Fibroblast of villous mesenchyme (primary cell): ENCODE measurements at places on chromosomes 6 and 20. TPM values are rescaled to one million over a fixed set of nuclear protein-coding genes. Genes with fewer than 3 reads are reported as not detected.
A peak's percentile ranks its signal among the peaks of the same experiment; 100 is the strongest.

- DNase-seq, result no peak
Measured at GRCh38 chr6:10555625-10556309, 34.6 kb downstream of the GCNT2 start.

GRCh38 chr6:65996096-65996495 lies 289.1 kb upstream of the EYS start:
- no peak for DNase-seq

DNA sequence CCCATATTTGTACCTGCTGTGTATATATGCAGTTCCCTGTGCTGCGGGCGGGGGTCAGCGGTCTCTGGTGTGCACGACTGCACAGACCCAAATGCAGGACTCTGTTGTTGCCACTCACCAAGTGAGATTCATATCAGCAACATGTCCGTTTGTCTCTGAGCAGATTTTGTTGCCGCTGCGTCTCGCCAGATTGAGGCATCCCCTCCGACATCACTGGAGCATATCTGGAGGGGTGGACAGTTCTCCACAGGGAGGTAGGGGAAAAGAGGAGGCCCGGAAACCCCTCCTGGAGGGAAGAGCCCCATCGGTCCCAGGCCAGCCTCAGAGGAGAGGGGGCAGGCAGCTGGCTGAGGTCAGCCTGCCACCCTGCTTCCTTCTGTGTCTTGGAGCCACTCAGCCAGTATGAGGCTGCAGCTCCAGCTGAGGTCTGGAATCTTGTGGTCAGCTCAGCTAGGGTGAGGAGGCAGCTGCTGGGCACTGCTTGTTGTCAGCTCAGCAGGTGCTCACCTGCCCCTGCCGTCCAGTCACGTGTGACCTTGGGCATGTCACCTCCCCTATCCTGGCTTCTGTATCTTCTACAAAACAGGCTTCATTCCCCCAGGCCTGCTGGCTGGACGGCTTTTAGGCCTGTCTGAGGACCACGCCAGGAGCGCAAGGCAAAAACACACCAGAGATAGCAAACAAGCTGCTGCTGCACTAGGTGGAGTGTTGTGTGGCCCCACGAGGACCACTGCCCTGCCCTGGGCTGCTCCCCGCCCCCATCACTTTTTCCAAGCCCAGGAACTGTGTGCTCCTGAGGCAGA lies 47.1 kb downstream of the HNF4A start:
- DNase-seq, result no peak

GRCh38 chr6:27753668-27754407 lies 158.4 kb downstream of the OR2B2 start:
- DNase-seq, result peak; percentile 78

GRCh38 chr6:134534708-134535149 lies 216.8 kb upstream of the SGK1 start:
- DNase-seq, result no peak

TRIM40 gene
- not detected in 2 replicates for total RNA-seq

DNA sequence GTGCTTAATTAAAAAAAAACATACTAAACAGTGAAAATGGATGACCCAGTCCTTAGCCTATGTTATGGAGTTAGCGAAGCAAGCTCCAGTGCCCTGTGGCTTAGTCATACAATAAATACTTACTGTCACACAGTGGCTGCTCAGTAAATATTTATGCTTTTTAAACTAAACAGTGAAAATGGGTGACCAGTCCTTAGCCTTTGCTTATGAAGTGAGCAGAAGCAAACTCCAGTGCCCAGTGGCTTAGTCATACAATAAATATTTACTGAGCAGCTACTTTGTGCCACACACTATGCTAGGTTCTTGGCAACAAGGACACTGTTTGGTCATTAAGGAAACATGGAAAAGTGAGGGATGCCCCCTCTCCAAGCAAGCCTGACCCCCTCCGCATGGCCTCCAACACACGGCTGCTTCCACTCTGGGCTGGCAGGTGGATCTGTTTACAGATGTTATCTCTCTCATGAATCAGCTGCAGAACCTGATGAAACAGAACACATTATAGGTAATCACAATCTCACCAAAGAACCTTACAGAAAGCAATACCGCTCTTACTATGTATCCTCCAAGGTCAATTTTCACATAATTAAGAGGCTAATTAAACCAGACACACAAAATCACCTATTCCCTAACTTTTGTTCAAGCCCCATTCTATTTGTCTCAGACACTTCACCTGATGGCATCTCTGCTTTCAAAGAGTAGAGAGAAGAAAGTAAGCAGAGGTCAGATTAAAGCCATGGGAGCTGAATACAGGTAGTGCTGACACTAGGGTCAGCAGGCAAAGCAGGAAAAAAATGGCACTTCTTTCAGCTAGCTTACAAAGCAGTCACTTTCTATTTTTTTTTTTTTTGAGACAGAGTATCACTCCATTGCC lies 27.3 kb downstream of the CDK5RAP1 start:
- peak; percentile 89 for DNase-seq

- peak; percentile 31 for DNase-seq
Measured at GRCh38 chr6:56570413-56571359, 72.0 kb downstream of the DST start.

ID4 gene
- 2.2 and 4.2 TPM in 2 replicates for total RNA-seq

GRCh38 chr20:20992686-20993360 lies 113.3 kb downstream of the LINC00237 start:
- no peak for DNase-seq

PTCRA gene
- total RNA-seq, result not detected in 2 replicates

NKX2-2 gene
- not detected in 2 replicates for total RNA-seq

- peak; percentile 19 for DNase-seq
Measured at GRCh38 chr6:143328876-143329275, 121.6 kb downstream of the ADAT2 start.

- peak; percentile 82 for DNase-seq
Measured at GRCh38 chr6:80366714-80367113, 260.2 kb downstream of the BCKDHB start.

JARID2 gene
- total RNA-seq, result 8.7 and 9.1 TPM in 2 replicates

DNA sequence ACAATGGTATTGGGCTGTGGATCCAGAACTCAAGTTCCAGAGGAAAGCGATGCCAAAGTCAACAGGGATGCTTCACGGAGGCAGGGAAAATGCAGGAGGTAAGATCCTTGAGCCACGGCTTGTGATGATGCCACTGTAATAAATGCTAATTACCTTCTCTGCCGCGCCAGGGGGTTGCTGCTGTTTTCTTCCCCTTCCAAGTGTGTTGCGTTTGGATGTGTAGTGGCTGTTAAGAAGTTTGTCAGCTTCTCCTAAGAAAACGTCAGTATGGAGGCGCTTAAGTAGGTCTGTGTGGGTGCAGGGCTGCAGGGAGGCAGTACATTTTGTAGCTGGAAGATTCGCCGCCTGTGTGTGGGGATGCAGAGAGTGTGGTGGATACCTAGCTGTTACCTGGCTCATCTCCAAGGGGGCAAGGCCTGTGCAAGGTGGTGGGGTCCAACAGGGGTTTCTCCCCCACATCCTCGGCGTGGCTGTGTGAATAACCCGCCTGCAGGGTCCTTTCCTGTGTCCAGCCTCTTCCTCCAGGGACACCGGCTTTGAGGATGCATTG lies 318.7 kb downstream of the CDH4 start:
- no peak for DNase-seq
